Stimulated activated CD4-positive, alpha-beta T cell treated with anti-CD3 and anti-CD28 coated beads, Interleukin-15, amount 100 ng/mL, for 48 hours (primary cell): ENCODE measurements at places on chromosomes 2 and 18.
A peak's percentile ranks its signal among the peaks of the same experiment; 100 is the strongest.

DNA sequence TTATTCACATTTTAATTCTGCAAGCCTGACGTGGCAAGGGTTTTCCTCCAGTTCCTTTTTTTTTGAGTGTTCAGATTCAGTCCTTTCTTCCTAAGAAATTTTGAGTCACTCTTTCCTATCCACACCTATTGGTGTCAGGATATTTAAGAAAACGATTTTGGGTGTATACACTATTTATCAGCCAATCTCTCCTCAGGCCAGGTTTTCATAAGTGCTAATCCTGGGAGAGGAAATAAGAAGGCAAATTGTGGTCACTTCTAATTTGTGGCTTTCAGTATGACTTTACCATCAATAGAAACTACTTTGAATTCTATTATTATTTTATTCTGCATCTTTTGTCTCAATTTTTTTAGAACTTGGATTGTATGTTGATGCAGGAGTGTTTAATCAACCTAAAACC, 174.4 kb downstream of the DSEL start:
- DNase-seq = no peak

- no peak for DNase-seq
These were observed 115.3 kb upstream of the RIOK3 start for GRCh38 chr18:23337599-23338444.

- peak; percentile 17 for DNase-seq
These were observed 22.7 kb upstream of the SPR start for GRCh38 chr2:72864500-72864899.

DNA sequence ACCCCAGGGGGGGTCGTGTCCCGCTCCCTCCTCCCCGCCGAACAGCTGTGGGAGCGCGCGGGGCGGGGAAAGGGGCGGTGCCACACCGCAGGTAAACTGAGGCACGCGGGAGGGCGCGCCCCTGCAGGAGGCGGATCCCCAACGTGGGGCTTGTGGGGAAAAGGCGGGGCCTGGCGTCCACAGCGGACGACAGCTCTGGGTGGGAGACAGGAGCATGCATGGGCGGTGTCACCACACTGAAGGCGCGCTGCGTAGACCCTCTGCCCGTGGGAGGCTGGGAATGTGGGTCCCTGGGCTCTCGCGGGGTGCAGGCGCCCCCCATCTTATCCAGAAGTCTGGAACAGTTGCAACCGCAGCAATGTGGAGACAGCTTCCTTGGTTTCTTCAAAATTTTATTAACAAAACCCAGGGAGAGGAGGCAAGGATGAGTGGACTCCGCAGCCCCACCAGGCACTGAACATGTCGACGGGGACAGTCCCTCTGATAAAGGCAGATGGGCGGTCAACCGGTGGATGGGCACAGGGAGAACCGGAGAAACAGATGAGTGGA, 723 bp upstream of the MBD1 start:
- no peak for DNase-seq

DNA sequence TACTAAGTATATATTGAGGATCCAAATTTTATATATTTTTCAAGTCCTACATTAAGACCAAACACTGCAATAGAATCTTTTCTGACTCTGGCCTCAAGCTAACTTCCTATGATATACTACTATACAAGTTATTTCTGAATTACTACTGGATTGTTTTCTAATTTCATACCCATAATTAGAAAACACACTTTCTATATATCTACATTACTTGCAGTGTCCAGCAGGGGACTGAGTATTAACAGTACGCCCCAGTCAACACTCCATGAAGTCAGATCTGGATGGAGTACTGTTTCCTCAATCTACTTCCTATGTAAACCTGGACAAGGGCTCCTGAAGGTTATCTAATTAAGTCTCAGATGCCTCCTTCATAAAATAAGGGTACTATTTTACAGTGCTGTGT, 26.5 kb downstream of the RMP24 start:
- no peak for DNase-seq
